ENCODE measurements at places on chromosomes 3 and 15.

DNA sequence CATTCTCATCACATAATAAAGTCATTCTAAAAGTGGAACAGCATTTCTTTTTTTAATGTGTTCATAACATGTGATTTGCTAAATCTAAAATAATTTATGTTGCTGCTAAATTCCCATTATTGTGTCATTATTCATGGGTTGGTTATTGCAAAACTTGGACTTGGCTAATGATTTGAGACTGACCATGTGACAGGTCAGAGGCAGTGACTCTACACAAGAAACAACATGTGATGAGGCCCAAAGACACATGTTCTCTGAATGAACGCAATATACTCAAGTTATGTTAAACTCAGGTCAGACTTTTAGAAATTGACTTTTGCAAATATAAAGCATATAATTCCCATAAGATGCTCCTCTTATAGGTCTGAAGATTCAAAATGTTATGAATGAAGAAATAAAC lies 566.1 kb downstream of the TBL1XR1 start:
- DNase-seq, result no peak

DNA sequence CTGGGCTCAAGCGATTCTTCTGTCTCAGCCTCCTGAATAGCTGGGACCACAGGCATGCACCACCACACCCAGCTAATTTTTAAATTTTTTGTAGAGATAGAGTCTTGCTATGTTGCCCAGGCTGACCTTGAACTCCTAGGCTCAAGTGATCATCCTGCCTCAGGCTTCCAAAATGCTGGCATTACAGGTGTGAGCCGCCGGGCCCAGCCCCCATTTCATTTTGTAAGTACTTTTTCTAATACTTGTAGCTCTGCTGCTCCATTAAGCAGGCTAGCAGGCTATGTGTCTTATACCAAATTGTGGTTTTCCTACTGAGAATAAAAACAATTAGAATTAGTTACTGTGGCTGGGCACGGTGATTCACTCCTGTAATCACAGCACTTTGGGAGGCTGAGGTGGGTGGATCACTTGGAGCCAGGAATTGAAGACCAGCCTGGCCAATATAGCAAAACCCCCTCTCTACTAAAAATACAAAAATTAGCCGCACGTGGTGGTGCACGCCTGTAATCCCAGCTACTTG lies 22.4 kb downstream of the NIPA1 start:
- DNase-seq, result no peak

GRCh38 chr3:56985878-56986277 lies 74.6 kb upstream of the SPATA12 start:
- DNase-seq, result no peak

- DNase-seq, result no peak
Observed at GRCh38 chr3:99700631-99701268, 62.4 kb downstream of the COL8A1 start.

GRCh38 chr3:137693791-137694190 lies 70.3 kb upstream of the SOX14 start:
- no peak for DNase-seq

GRCh38 chr3:159649951-159650350 lies 338.7 kb upstream of the IL12A start:
- DNase-seq, result no peak
